ENCODE measurements at places on chromosomes 16 and 17. TPM values are rescaled to one million over a fixed set of nuclear protein-coding genes. Genes with fewer than 3 reads are reported as not detected.

Gene TLCD2
- 3.8 TPM for total RNA-seq

Gene RAB37
- total RNA-seq: 0.33 TPM

Gene FBXL16
- total RNA-seq: 0.13 TPM

Gene OTOP2
- not detected for total RNA-seq

Gene KRTAP4-4
- total RNA-seq: not detected

Gene MLKL
- 14.6 TPM for total RNA-seq

Data from smooth muscle cell of the pulmonary artery (primary cell).